ENCODE measurements at places on chromosomes 4 and X.

DNA sequence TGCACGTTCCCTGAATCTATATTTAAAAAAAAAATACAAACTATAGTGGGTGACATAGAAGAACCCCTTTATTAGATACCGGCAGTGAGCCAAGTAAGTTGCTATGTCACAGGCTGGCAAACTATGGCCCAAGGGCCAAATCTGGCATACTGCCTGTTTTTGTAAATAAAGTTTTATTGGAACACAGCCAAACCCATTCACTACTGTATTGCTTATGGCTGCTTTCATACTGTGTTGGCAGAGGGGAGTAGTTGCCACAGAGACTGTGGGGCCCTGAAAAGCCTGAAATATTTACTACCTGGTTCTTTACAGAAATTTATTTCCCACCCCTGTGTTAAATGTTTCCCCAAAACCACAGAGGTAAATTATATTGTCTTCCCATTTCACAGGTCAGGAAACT, 71.2 kb upstream of the EGFL6 start:
- no peak for DNase-seq

GRCh38 chr4:63580796-63581475, 828.3 kb downstream of the TECRL start:
- DNase-seq = no peak

- DNase-seq = no peak
These were observed 47.9 kb downstream of the MAD2L1 start for GRCh38 chr4:120018786-120019185.

GRCh38 chr4:80231180-80231579, 33.9 kb downstream of the PRDM8 start:
- DNase-seq = no peak

DNA sequence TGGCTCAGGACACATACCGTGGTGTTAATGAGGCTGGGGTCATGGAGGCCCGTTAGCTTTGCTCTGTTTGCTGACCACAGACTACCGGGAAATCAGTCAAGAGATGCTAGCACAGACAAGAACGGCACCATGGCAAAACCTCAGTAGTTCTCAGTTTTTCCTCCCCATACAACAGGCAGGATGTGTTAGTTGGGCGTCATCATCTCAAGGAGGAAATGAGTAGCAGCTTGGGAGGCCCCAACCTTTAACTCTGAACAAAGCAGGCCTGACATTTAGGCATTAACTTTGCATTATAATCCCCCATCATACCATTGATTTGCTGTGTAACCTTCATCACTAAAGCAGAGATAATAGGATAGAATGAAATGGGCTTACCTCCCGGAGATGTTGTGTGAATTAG, 714.2 kb downstream of the RPA4 start:
- no peak for DNase-seq

GRCh38 chr4:107037199-107037584, 1.1 kb upstream of the DKK2 start:
- DNase-seq = no peak

GRCh38 chr4:113397114-113397701, 347.8 kb downstream of the ANK2 start:
- DNase-seq = no peak

- no peak for DNase-seq
These were observed 163.0 kb downstream of the BTC start for GRCh38 chr4:74631338-74631737.

GRCh38 chr4:138243369-138243768, 1.2 kb upstream of the SLC7A11 start:
- DNase-seq = no peak

DNA sequence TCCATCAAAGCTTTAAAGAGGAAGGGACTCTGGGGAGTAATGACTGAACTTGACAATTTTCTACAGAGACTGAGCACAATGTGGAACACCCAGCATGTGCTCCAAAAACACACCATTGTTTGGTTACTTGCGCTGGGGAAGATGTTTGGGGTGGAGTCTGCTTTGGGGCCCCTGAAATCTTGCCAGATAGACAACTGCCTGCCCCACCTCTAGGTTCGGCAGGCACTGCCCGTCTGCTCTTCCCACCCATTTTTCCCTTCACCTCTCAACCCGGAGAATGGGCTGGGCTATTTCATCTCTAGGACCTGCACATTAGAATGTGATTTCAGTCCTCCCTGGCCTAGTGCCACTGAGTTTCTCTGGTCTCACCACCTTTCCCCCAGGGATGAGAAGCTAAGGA, 41.9 kb downstream of the TSC22D3 start:
- no peak for DNase-seq

- no peak for DNase-seq
These were observed 95.8 kb upstream of the TENM3 start for GRCh38 chr4:182147391-182147790.

DNA sequence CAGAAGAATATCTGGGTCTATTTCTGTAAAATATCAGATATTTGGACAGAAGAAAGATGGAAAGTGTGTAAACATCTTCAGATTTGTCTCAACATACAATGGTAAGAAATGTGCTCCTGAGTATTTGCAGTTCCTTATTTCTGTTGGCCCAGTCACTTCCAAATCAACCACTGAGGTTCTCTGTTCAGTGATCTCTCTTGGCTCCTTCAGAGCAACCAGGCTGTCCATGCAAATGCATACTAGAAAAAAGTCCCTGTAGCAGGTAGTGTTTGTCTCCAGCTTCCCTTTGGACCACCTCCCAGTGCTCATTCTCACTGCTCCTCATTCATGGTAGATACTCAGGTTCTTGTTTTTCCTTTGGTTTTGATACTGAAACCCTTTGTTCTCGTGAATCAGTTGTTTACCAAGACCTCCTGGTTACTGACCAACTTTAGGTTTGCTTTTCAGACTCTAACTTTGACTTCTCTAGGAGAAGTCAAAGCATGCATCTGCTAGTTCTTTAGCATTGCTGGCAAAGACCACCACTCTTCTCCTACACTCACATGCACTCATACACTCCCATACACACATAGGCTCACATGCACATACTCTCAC, 28.8 kb downstream of the ASIC5 start:
- no peak for DNase-seq

DNA sequence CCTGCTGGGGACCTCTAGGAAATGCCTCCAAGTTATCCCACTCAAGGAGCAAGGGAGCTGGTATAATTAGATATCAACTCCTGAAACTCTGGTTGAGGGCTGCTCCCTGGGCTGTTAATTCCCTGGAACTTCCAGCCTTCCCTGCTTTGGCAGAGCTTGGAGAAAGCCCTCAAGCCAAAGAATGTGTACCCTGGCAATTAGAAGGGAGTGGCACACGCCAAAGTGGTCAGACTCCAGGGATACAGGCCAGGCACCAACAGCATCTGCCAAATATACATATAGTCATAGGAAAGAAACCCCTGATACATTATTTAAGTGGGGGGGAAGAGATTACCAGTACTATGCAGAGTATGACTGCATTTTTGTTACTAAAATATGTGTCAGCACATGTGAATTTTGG, 616.8 kb downstream of the BCOR start:
- no peak for DNase-seq

DNA sequence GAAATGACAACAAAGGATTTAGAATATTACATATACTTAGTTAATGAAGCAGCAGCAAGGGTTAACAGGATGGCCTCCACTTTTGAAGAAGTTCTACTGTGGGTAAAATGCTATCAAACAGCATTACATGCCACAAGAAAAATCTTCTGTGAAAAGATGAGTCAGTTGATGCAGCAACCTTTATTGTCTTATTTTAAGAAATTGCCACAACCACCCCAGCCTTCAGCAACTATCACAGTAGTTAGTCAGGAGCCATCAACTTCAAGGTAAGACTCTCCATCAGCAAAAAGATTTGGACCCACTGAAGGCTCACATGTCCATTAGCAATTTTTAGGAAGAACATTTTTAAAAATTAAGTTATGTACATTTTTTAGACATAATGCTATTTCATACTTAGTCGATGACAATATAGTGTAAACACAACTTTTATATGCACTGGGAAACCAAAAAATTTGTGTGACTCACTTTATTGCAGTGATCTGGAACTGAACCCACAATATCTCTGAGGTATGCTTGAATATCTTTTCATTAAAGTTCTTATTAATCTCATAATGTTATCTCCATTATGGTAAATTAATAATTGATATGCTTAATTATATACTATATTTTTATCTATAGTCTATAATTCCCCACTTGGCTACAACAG, 81.2 kb downstream of the SPCS3 start:
- DNase-seq = no peak

DNA sequence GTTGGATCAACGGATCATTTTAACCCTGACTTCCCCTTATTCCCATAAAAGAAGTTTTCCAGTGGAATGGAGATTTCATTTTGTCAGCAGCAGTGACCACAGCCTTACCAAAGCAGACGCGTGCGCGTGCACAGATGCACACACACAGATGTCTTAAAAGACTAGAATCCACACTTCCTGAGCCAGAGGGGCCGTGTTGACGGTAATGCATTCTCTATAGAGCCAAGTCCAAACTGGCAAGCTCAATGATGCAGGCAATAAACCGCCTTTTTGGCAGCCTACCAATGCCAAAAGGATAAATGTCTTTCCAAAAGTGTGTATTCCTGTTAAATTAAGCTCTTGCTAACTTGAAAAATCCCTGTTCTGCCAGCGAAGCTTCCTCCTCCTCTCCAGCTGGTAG, 18.8 kb upstream of the CLDN34 start:
- no peak for DNase-seq

DNA sequence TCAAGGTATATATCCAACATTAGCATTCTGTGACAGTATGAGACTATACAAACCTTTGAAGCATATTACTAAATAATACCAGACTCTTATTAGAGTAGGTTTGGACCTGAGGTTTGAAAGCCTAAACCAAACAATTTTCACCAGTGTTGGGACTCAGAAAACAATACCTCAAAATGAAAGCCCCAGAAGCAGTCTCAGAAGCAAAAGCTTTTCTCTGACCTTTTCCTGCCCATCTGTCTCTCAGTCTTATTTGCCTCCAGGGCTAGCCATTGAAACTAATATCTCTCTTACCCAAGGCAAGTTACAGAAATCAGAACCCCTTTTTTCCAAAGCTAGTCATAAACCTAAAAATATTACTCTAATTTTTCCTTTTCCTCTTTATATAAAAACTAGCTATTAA, 163.3 kb downstream of the PTCHD1 start:
- no peak for DNase-seq

DNA sequence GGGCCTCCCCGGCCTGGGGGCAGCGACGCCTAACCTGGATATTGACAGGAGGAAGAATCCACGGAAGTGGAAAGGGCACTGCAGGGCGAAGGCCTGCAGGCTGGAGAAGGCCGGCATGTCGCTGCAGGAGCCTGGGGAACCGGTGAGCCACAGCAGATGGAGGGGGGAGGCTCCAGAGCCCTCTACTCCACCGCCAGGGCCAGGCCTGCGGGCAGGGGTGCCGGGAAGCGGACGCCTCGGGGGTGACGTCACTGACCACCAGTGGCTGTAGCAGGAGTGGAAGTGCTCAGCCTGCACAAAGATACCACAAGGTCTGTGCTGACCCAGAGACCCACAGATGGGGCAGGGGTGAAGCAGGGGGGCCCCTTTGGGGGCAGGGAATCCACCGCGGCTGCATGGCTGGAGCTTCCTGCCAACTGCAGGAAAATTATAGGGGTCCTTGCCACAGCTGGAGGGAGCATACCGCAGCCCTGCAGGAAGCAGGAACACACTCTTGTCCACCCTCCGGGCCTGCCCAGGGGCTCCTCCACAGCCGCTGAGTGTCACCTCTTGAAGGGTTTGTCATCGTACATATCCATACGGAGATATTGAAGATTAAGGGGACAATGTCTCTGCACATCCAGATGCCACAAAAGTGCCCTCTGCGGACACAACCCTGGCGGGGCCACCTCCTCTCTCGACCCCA, 7.6 kb upstream of the HTRA3 start:
- DNase-seq = no peak

GRCh38 chr4:88843067-88843685, 145.5 kb upstream of the NAP1L5 start:
- no peak for DNase-seq

DNA sequence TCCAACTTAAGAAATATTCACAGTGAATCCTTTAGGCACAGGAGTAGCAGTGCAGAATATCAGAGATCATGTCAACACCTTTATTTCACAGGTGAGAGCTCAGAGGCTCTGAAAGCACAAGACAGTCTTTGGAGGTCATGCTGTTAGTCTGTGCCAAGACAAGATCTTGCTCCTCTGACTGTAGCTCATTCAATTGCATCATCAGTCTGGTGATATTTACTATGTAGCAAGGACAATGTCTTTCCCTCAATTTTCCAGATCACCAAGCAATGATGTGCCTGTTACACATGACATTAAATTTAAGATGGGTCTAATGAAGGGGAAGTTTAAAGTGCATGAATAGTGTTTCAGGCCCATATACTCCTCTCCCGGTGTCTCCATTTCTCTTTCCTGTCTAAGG, 277.5 kb downstream of the IL15 start:
- no peak for DNase-seq

DNA sequence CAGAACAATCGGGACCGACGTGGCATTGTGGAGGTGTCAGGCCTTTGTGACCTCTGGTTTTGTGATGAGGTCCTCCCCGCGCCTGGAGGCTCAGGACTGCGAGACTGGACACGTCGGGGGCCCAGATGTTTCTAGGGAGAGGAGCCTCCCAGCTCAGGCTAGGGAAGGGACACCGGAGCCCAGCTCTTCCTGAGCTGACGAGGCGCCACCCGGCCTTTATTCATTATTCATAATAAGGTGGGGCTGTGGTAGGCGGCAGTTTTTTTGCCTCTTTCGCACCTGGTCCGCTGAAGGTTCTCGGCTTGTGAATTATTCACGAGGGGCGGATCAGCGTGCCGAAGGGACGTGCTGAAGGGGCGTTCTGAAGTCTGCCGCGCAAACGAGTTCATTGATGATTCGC, 2.3 kb upstream of the UBA1 start:
- peak; percentile 25 for DNase-seq

DNA sequence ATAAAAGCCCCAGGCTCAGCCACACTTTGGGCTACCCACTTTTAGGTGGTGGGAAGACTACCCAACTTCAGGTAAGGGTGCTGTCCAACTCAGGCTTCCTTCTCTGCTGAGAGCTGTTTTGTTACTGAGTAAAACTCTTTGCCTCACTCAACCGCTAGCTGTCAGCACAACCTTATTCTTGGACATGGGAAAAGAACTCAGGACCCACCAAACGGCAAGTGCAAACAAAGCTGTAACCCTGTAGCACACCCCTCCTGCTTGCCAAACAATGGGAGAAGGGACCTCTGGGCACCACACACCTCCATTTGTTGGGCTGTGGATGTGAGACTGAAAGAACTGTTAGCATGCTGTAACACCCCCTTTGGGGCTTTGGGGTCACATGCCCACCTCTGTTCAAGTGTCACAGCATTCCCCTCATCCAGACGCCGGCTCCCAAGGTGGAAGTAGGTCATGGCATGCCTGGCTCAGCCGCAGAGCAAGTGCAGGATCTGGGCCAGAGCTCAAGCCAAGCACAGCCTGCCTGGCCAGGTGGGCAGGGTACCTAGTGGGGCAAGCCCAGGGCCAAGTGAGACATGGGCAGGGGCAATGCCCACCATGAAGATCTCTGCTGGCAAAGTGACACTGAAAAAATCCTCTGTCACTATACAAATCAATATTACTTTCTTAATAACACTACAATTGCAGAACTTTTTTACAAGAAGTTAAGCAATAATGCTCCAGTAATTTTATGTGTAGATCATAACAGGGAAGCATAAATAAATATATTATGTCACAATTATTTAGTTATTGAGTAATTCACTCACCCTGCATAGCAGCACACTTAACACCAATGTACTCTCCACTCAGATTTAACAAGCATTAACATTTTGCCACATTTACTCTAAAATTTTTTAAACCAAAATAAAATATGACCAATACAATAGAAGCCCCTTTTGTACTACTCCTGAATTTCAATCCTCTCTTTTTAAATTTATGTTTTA, 107.2 kb downstream of the TBCK start:
- no peak for DNase-seq

- no peak for DNase-seq
These were observed 187.2 kb downstream of the NPFFR2 start for GRCh38 chr4:72218953-72219352.

GRCh38 chr4:20288047-20288650, 36.4 kb downstream of the SLIT2 start:
- no peak for DNase-seq

Data from stimulated activated CD4-positive, alpha-beta T cell treated with anti-CD3 and anti-CD28 coated beads, Interleukin-1b, Interleukin-23, amount 100 ng/mL, for 4 hours (primary cell).